ENCODE measurements at places on chromosomes 2 and 18.

DNA sequence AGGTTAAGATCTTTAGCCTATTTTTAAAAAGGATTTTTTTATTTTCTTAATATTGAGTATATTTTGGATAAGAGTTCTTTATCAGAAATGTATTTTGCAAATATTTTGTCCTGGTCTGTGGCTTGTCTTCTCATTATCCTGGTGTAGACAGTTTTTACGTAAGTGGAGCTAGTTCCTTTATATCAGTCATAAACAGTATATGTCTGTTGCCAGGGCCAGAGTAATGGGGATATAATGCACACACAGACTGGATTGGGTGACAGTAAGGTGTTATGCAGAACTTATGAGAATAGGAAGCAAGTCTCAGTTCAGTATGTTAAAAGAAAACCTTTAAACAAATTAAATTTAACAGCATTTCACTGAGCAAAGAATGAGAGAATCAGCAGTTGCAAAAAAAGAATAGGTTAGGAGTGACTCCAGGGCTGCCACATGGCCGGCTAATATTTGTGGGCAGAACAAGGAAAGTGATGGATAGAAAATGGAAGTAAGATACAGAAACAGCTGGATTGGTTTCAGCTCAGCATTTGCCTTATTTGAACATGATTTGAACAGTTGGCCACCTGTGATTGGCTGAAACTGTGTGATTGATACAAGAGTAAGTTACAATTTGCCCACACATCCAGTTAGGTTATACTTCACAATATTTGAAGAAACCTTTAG, 61.1 kb upstream of the ZNG1B start:
- no peak for DNase-seq

- no peak for DNase-seq
Observed at GRCh38 chr2:14557111-14557510, 75.4 kb upstream of the LRATD1 start.

GRCh38 chr2:13252615-13253014, 535.9 kb downstream of the TRIB2 start:
- DNase-seq = no peak

DNA sequence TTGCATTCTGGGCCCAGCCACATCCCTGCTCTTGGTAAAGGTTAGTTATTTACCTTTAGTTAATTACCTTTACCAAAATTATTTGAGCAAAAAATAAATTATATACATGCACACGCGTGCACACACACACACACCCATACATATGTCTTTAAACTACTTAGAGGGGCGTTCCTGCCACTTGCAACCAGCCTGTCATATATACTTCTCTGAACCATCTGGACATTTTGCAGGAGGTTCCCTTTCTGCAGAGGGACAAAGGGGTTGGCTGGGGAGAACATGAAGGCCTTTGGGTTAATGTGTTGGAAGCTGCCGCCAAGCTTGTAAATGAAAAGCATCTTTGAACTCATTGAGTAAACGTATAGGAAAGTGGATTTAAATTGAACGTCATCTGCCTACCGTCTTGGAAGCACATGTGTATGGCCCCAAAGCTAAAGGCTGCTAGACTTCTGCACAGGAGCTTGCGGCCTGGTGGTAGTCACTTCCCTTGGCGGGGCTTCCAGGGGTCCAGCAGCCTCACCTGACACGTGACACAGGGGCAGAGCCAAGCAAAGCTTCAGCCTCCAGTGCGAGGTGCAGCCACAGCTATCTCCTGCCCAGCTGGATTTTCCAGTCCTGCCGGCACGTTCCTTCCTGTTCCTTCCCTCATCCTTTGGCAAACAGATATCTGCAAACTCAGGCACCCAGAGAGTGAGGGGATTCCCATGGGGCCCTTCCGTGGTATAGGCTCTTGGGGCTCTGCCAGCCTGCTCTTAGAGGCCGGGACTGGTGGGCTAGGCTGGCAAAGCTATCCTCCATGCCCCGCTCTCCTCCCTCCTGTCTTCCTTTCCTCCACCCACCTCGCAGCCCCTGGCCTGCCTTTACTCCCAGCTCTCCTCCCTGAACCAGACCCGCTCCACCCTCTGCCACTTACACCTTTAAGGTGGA, 46.1 kb downstream of the SERTAD2 start:
- DNase-seq = no peak

DNA sequence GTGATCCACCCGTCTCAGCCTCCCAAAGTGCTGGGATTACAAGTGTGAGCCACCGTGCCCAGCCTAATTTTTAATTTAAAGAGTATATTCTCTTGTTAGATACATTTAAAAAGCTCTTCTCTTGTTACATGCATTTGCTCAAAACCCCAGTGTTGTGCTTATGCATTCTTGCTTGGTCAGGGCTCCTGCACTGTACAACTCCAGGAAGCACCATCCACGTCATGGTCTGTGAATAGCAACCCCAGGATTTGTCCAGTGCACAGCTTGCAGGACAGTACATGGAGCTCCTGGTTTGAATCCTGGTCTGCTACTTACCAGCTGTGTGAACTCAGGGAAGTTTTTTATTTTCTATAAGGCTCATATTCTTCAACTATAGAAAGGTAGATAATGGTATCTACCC, 80.8 kb downstream of the MDH1 start:
- no peak for DNase-seq

- DNase-seq = no peak
Observed at GRCh38 chr2:119255760-119256581, 32.3 kb downstream of the STEAP3 start.

- DNase-seq = no peak
Observed at GRCh38 chr2:55581435-55581834, 36.0 kb downstream of the PPP4R3B start.

- DNase-seq = no peak
Observed at GRCh38 chr2:10283106-10284062, 19.3 kb upstream of the HPCAL1 start.

GRCh38 chr2:177633910-177634294, 241.3 kb downstream of the AGPS start:
- no peak for DNase-seq

GRCh38 chr2:85783796-85784195, 30.0 kb downstream of the ATOH8 start:
- no peak for DNase-seq

- no peak for DNase-seq
Observed at GRCh38 chr2:62727876-62728566, 22.5 kb downstream of the EHBP1 start.

GRCh38 chr2:40625849-40626248, 174.0 kb upstream of the SLC8A1 start:
- DNase-seq = no peak

DNA sequence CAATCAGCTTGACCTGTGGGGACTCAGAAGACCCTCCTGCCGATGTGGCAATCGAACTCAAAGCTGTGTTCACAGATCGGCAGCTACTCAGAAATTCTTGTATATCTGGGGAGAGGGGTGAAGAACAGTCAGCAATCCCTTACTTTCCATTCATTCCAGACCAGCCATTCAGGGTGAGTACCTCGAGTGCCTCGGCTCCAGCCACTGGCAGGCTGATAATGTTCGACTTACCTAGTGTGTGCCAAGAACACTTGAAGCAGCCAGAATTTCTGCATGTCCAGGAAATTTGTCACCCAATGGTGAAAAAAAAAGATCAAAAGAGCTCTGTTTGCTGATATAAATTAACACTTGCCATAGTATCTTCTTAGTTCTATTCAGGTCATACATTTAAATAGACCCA, 2.3 kb downstream of the LGALSL start:
- no peak for DNase-seq

- no peak for DNase-seq
Observed at GRCh38 chr2:26668856-26669750, 23.4 kb upstream of the KCNK3 start.

GRCh38 chr2:144471305-144472045, 48.4 kb downstream of the ZEB2 start:
- DNase-seq = no peak

GRCh38 chr18:62045316-62045715, 141.5 kb downstream of the PIGN start:
- no peak for DNase-seq

DNA sequence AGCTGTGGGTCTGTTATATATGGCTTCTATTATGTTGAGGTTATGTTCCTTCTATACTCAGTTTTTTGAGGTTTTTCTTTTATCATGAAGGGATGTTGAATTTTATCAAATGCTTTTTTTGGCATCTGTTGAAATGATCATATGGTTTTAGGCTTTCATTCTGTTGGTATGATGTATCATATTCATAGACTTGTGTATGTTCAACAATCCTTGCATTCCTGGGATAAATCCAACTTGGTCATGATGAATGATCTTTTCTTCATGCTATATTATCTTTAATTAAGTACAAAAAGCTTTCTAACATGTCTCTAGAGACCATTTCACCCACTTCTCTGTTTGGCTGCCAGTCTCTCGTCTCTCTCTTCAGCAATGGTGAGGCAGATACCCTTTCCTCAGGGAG, 54.2 kb downstream of the MDH1 start:
- DNase-seq = no peak

- DNase-seq = no peak
Observed at GRCh38 chr18:49656073-49656692, 94.3 kb downstream of the LIPG start.

GRCh38 chr2:138060301-138060635, 96.0 kb downstream of the HNMT start:
- DNase-seq = peak; percentile 36

- peak; percentile 71 for DNase-seq
Observed at GRCh38 chr2:98909317-98910211, 26.5 kb downstream of the CRACDL start.

- no peak for DNase-seq
Observed at GRCh38 chr18:7840411-7840810, 273.3 kb downstream of the PTPRM start.

GRCh38 chr2:85935746-85936208, 47.0 kb upstream of the ST3GAL5 start:
- no peak for DNase-seq

DNA sequence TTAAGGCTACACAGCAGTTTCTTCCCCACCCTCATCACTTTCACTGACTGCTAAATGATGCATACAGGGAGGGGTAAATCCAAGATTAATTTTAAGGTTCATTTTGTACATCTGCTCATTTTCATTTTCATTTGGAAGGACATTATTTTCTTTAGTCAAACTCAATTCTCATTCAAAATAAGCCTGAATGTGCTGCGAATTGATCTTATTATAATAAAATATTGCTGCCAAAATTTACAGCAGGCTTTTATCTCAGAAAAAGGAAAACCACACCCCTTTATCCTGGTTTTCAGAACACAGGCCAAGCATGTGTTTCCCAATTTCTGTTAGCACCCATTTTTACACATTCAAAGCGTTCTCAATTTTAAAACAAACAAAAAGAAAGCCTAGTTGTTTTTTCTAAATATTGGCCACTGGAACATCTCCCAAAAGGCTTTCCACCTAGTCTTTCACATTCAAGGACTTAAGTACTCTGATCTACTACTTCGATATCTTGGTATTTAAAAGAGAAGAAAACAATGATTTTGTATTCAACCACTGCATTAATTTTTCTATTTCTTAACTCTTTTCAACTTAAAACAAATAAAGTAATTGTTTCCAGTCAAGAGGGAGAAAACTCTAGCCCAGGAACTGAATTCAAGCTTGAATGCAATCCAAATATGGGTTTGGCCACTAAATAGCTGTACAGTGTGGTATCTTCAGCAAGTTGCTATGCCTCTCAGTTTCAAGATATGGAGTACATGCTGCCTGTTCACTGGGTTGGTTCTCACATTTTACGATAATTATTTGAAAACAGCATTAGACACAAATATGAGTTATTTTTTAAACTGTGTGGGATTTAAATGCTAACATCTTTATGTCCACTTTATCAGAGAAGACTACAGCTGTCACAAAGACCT, 52.5 kb downstream of the CDH2 start:
- no peak for DNase-seq

DNA sequence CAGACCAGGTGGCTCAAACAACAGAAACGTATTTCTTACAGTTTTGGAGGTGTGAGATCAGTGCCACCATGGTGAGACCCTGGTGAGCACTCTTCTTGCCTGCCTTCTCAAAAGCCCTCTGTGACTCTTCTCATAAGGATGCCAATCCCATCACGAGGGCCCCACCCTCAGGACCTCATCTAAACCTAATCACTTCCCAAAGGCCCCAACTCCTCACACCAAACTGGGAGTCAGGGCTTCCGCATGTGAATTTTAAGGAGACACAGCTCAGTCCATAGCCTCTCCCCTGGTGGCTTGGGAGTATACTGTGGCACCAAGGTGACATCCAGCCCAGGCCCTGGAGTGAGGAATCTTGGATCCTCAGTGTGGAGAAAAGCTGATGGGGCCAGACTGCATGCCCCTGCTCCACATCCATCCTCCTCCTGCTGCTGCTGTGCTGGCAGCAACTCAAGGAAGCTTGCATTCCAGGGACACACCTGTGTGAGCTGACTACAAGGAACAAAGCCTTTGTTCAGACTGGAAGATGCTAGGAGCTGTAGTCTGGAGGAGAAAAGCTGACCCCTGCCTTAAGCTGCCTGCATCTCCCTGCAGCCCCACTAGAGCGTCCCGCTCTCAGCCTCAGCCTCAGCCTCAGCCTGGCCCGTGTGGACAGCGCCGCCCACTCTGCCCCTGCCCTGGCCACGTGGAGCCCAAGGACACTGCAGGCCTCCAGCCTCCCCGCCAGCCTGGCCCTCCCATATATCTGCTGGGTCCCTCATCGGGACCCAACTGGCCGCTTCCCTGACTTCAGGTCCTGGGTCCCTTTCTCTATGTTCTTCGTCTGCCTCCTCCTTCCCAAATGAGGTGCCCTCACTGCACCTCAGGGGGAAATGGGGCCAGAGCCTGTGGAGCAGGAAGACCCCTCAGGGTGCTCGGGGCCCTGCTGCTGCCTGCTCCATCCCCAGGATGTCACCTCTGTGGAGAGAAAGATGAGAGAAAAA, 87.8 kb upstream of the RAB6C start:
- DNase-seq = no peak

GRCh38 chr2:236375973-236376476, 111.8 kb upstream of the ASB18 start:
- DNase-seq = no peak

DNA sequence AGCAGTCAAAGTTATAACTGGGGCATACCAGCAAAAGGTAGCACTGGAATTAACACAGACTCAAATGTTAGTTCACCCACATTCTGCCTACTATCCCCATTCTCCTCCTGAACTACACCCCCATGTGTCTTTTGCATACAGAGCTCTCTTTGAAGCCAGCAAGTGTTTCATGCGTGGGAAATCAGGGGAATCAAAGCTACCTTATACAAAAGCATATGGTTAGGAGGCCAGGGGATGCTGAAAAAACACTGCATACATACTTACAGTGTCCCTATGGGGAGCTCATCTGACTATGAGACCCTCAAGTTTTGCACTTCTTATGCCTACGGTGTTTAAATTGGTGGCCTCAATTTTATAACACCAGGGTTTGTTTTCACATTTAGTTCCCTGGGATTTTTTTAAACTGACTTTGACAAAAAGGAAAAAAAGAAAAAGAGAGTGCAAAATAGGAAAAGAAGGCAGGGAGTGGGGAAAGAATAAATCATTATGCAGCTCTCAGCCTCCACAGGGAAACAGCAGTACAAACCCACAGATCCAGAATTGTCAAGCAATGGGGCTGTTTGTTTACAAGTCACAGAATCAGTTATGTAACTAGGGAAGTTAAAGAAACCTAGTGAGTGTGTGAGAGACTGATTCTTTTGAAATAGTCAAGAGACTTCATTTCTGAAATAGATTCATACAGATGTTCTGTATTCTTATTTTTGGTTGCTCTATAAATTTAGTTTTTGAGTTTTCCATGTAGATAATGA, 20.1 kb upstream of the PPP3R1 start:
- DNase-seq = no peak

All from femur (tissue), 1 donor.